Heart left ventricle (tissue), 16 donors: ENCODE measurements at places on chromosomes 7 and 10. TPM values are rescaled to one million over a fixed set of nuclear protein-coding genes. Genes with fewer than 3 reads are reported as not detected.

PAPOLB gene
- total RNA-seq: not detected

FKBP9 gene
- total RNA-seq: 135 TPM

IFIT5 gene
- 5.4 TPM for total RNA-seq

SLC13A1 gene
- not detected for total RNA-seq

MRLN gene
- total RNA-seq: not detected

IGFBP3 gene
- total RNA-seq: 55.4 TPM

LIPK gene
- total RNA-seq: not detected

CCNJ gene
- total RNA-seq: 3.0 TPM

PDIA4 gene
- 27.4 TPM for total RNA-seq

GRCh38 chr10:11555556-11555955 lies 55.9 kb downstream of the USP6NL start:
- no peak for DNase-seq

GRCh38 chr7:106012935-106013439 lies 49.9 kb downstream of the CDHR3 start:
- DNase-seq: no peak

DNA sequence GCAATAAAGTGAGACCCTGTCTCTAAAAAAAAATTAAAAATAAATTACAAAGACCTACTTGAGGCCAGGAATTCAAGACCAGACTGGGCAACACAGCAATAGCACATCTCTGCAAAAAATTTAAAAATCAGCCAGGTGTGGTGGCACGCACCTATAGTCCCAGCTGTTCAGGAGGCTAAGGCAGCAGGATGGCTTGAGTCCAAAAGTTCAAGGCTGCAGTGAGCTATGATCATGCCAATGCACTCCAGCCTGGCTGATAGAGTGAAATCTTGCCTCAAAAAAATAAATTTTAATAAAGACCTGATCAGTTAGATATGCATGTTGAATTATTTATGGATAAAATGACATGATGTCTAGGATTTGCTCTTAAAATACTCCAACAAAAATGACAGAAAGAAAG lies 34.9 kb downstream of the P4HA1 start:
- no peak for DNase-seq

DNA sequence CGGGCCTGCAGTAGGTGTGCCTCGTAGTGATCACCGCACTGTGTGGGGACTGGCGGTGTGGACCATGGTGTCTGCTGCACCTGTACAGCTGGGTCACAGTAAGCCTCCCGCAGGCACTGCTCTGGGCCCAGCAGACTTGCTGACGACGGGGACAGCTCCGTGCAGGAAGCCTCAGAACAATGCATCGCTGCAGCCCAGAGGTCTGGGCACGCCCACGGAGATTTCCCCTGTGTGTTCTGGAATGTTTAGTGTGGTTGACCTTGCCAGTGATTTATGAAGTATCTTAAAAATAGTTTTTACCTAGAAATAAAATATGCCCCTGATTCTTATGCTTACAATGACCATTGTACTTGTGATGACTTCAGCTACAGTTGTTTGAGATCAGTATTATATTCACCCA lies 59.1 kb upstream of the ZNF32 start:
- DNase-seq: peak; percentile 75

DNA sequence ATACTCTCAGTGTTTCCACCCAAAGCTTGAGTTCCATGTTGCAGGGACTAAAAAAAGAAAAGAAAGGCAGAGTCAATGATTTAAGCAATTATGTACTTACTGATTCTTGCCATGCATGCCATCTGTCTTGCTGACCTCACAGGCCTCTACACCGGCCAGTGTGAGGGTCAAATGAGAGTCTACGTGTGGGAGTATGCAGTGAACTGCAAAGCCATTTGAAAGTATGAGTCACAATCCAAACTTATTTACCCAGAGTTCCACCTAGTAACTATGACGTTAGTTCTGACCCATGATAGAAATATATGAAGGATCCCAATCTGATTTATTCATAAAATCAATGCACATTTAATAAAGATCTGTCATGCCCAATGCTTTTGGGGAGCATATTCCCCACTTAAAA lies 26.5 kb downstream of the PDE1C start:
- DNase-seq: no peak

GRCh38 chr10:52720018-52720417 lies 52.6 kb downstream of the MBL2 start:
- no peak for DNase-seq

DNA sequence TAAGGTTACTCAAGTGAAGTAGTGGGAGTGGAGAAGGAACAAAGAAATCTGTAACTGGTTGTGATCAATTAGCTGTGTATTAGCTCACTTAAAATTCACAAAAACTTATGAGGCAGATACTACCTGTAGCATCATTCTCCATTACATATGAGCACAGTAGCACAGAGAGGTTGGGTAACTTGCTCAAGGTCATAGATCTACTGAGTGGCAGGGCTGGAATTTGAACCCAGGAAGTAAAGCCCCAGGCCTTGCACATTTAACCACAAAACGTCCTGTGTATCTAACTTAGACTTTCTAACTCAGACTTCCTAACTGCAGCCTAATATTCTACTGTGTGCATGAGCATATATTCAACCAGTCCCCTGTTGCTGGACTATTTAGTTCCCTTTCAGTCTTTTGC lies 5.6 kb upstream of the SLF2 start:
- no peak for DNase-seq

GRCh38 chr10:103493916-103494877 lies 692 bp downstream of the NEURL1 start:
- no peak for DNase-seq

DNA sequence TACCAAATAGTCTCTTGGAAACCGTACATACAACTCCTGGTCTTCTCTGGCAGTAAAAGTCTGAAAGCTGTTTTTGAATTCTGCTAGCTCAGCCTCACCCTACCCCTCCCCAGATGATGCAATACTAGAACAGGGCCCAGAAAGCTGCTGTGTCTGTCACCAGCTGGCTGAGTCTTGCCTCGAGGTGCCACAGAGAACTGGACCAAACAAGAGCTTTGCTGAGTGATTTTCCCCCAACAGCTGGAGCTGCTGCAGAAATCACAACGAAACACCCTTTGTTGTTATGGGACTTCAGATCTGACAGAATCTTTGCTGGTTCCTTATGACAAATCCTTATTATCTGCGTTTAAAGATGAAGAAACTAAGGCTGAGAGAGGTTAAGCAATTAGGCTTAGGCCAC lies 134.1 kb downstream of the SPAG6 start:
- peak; percentile 61 for DNase-seq

- DNase-seq: no peak
Observed at GRCh38 chr7:140518370-140519006, 39.2 kb upstream of the MKRN1 start.

- no peak for DNase-seq
Observed at GRCh38 chr10:100728928-100729861, 16.2 kb upstream of the PAX2 start.

- no peak for DNase-seq
Observed at GRCh38 chr7:132078891-132079735, 497.2 kb downstream of the PLXNA4 start.

GRCh38 chr7:140326116-140326928 lies 72.0 kb downstream of the SLC37A3 start:
- peak; percentile 67 for DNase-seq
